KBM-7 (cell line): ENCODE measurements at places on chromosomes 11 and 22.

DNA sequence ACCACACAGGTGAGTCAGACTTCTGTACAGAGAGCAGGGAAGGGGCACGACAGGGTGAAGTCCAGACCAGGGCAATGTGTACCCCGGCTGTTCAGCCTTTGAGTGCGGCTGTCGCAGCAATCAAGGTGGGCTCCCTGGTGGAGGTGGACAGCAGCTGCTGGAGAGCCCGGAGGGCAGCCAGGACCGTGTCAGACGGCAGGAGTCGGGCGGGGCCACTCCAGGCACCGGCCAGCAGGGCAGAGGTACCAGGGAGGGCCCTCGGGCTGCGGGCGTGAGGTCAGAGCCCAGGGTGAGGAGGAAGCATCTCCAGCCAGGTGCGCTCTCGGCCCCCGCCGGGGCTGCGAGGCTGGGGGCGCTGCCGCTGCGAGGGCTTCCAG is 802 bp upstream of the PIM3 start:
- DNase-seq = no peak

DNA sequence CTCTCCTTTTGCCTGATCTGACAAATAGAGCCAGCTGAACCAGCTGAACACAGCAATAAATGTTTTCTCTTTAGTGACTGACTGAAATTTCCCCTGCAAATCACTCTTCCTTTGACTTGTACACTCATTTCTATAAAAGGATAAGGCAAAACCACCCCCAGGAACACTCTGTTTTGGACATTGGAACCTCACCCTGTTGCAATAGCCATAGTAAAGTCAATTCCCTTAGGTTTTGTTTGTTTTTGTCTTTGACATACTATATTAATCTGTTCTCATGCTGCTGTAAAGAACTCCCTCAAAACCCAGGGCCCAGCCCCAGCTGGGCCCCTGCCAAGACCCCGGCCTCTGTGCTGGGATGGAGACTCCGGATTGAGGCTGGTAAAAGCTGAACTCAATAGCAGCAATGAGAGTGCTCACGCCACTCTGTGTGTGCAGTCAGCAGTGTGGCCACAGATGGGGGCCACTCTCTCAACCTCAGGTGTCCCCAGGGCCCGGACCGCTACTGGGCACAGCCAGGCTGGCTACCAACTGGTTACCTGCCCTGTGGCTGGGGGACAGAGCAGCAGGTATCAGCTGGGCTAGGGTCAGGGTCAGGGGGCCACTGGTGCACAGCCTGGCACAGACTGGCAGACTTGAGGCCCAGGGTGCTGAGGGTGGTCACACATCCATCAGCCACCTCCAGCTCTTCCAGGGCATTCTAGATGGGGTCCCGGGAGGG is 597.4 kb downstream of the LUZP2 start:
- DNase-seq = no peak

DNA sequence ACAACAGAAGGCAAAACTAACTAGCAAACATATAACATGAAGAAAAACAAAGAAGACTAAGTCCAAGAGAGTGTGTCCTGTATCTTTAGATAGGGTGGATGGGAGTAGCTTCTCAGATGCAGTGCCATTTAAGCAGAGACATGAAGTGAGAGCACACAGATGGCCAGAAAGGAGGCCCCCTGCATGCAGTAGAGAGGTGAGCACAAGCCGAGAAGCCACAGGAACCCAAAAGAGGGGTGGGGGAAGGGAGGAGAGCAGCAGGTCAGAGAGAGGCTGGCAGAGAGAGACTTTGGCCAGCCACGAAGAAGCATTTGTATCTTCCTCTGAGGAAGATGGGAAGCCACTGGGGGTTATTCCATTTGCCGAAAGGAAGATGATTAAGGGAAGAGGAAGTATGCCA is 86.7 kb downstream of the NTM start:
- no peak for DNase-seq

DNA sequence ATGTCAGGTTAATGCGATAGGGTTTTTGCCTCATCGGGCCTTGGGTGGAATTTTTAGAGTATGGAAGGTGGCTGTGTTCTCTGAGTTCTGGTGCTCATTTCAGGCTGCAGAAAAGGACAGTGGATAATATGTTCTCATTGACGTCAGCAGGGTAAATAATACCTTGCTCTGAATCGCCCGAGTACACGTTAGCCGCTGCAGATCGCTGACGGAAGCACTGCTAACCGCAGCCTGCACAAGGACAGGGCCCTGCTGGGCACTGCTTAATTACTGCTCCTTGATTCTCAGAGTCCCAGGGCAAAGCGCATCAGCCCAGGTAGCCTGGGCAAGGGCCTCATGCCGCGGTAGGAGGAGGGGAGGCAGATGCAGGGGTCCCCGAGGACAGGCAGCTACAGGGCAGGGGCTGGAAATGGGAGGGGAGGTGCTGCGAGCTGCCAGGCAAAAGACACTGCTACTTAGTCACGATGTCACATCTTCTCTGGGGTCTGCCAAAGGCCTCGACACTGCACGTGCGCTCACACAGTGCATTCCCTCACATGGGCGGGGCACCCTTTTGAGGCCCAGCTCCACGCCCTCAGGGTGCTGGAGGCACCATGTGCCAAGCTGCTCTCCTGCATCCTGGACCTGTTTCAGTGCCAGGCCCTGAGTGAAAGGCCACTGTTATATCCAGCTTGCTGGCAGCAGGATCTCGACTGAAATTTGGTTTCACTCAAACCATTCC is 35.2 kb downstream of the PPP2R1B start:
- DNase-seq = no peak

DNA sequence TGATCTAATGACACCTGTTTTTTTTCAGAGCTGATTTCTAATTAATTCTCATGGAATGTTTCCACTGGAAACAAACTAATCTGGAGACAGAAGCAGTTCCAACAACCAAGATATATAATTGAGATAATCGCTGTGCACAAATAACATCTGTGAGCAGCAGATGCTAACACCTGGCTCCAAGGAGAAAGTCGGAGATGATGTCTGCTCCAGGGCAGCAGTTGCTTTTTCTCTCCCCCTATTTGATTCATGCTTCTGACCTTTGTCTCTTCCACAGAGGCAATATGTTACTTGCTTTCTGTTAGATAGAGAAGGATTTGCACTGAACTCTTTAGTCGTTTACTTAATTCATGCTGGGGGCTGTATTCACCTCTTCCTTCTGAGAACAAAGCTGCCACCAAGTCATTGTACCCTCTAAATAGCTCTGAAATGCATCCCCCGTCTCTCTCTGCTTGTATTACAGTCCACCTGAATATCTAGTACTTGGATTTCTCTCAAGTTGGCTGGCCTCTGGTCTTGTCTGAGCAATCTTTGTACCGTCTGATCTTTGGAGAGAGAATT is 187.4 kb downstream of the MYO18B start:
- no peak for DNase-seq

- DNase-seq = no peak
These were observed 2.5 kb upstream of the MIF start for GRCh38 chr22:23891726-23892125.

DNA sequence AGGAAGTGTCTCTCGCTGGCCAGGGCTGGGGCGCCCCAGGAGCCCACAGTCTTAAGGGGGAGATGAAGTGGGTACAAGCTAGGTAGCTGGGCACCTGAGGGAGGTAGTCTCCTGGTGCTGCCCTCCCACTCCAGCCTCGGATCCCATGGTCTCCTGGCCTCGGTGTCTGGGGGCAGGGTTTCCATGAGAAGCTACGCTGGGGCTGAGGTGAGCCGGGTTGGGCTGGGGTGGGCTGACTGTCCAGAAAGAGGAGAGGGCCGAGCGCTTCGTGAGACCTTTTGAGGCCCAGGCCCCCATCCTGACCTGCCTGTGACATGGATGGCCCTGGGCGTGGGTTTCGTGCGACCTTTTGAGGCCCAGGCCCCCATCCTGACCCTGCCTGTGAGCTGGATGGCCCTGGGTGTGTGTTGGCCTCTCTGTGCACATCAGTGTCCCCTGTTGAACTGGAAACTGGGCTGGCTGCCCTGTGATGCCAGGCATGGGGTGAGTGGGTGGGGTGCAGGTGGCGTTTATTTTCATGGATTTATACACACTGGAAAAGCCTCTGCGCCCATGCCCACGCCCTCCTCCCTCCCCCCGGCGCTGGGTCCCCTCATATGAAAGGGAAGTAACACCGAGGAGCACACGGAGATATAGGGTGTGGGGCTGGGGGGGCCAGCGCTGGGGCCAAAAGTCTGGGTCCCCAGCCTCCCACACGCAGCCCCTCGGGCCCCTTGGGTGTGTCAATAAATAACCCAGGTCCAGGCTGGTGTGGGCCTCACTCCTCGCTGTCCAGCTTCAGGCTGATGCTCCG is 8.6 kb downstream of the AIP start:
- DNase-seq = no peak
